ENCODE measurements at places on chromosomes 4 and X.

DNA sequence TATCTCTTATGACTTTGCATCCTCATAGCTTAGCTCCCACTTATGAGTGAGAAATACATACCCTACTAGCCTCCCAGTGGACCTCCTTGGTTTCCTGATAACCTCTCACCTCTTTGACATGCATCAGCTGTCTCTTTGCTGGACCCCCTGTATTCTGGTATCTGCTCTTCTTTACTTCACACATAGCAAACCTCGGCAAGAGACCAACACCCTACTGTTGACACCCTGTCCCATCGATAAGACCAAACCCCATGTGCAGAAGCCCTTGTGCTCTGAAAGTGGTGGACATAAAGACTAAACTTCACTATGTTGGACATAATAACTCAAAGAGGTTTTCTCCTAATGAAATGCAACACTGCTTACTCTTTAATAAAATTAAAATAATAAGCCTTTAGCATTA lies 75.7 kb downstream of the RNF150 start:
- DNase-seq, result no peak

- DNase-seq, result no peak
These were observed 263.0 kb downstream of the IQCM start for GRCh38 chr4:149552601-149553000.

DNA sequence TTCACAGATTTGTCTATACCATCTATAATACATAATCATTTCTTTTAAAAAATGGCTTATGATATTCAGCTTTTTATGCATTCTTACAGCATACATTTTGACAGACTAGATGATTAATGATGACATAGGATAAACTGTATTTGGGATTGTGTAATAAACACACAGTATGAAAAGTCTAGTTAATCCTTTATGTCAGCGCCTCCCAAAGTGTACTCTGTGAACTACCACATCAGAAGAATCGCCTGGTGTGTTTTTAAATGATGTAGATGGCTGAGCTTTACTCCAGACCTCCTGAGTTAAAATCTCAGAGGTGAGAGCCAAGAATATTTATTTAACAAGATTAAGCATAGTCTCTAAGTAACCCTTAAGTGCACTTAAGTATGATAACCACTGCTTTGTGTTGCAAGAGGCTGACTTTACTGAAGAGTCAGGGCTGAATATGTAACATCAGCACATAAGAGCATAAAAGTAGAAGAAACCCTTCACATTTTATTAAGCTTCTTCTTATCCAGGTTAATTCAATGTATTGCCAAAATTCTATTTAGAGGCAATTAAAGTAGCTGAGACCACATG lies 104.2 kb downstream of the ANK2 start:
- DNase-seq, result no peak

GRCh38 chr4:42843694-42844093 lies 48.8 kb upstream of the GRXCR1 start:
- no peak for DNase-seq

- no peak for DNase-seq
These were observed 100.2 kb downstream of the PDLIM5 start for GRCh38 chr4:94551643-94552564.

- peak; percentile 4 for DNase-seq
These were observed 39.2 kb upstream of the ASMTL start for GRCh38 chrX:1491851-1492349.

GRCh38 chr4:101192244-101192643 lies 155.1 kb downstream of the PPP3CA start:
- no peak for DNase-seq

DNA sequence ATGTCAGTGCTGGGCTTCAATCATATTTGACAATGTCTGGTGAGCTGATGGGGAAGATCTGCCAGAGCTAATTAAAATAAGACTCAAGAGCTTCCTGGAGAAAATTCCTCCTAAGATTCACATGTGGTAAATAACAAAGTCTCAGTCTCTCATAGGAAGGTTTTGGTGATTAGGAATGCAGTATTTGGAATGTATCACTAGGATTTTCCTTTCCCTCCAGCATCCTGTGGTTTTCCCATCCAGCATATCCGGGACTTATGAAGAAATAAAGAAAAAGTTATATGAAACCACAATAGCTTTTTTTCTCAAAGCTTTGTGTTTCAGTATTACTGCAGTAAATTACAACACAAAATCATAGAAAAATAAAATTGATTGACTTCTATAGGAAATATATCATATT lies 1597.1 kb downstream of the ADGRL3 start:
- no peak for DNase-seq

- peak; percentile 60 for DNase-seq
These were observed 26.9 kb downstream of the ASB9 start for GRCh38 chrX:15242899-15243555.

GRCh38 chr4:6416518-6417286 lies 55.7 kb downstream of the PPP2R2C start:
- DNase-seq, result no peak

DNA sequence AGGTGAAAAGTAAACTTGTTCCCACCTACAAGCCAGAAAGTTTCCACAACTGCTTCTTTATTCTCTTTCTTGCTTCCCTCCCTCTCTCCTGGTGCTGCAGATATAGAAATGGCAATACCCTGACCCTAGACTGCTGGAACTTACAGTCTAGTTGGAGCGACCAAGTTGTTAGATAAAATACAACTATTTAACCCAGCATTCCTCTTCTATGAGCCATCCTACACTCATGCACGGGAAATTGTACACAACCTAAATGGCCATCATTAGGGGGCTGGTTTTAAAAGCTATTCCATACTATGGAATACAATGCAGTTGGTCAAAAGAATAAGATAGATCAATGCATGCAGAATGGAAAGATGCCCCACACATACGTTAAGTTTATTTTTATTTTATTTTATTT lies 41.1 kb downstream of the PJA1 start:
- no peak for DNase-seq

GRCh38 chr4:36138220-36138619 lies 106.1 kb downstream of the ARAP2 start:
- DNase-seq, result no peak

- no peak for DNase-seq
These were observed 200.3 kb downstream of the FAT4 start for GRCh38 chr4:125515016-125515415.

GRCh38 chrX:113001836-113002235 lies 161.2 kb upstream of the AMOT start:
- no peak for DNase-seq

- no peak for DNase-seq
These were observed 252.6 kb downstream of the TMEM47 start for GRCh38 chrX:34404386-34405070.

GRCh38 chr4:6972911-6973310 lies 63.3 kb downstream of the TBC1D14 start:
- no peak for DNase-seq

DNA sequence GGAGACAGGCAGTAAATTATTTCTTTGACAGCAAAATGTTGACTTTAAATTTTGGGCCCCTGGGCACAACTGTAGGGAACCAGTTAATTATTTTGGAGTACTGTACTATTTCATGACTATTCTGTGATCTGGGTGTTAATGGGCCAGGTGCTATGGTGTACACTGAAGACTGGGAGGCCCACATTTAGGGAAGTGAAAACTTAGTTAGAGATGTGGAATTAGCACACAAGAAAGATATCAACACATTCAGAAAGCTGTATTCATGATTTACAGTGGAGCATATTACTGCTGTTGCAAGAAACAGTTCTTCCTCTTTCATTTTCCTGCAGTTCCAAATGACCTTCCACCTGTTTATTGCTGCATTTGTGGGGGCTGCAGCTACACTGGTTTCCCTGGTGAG lies 12.4 kb downstream of the PLP1 start:
- no peak for DNase-seq

Measured in AG08395 (cell line).